ENCODE measurements at places on chromosomes 5 and 9. TPM values are rescaled to one million over a fixed set of nuclear protein-coding genes. Genes with fewer than 3 reads are reported as not detected.

DNA sequence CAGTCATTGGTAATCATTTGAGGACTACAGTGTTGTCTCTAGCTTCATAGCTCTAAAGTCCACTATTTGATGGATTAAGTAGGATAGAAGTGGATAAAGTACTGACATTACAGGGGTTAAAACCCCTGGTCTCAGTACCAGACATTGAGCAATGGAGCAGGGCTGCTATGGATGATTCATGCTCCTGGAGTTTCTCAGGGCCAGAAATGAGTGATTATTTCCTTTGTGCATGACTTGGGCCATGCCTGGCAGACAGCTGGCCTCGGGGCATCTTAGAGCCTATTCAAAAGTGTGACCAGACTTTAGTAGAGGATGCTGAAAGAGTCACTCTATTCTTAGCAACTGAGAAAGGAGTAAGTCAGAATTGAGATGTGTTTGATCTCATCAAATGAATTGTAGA, 350.7 kb upstream of the TLE4 start:
- no peak for DNase-seq
- no peak overlapping the region for H3K27ac ChIP-seq
- H3K4me3 ChIP-seq = no peak overlapping the region
- H3K27me3 ChIP-seq = no peaks in the 10 kb centered on the region

The ANXA2R gene
- 4.2 TPM for total RNA-seq

- no peak for DNase-seq
- H3K4me1 ChIP-seq = peaks cover 7% of the 10 kb centered on the region
- no peak overlapping the region for H3K27ac ChIP-seq
- H3K27me3 ChIP-seq = no peaks in the 10 kb centered on the region
- H3K36me3 ChIP-seq = no peaks in the 10 kb centered on the region
- H3K4me3 ChIP-seq = no peak overlapping the region
Measured at GRCh38 chr9:104068546-104068945, 25.6 kb upstream of the SMC2 start.

The GARIN3 gene
- not detected for total RNA-seq

The BTNL9 gene
- 9.6 TPM for total RNA-seq

- H3K4me1 ChIP-seq = peaks cover 63% of the 10 kb centered on the region
- no peak for DNase-seq
- H3K27me3 ChIP-seq = no peaks in the 10 kb centered on the region
- H3K4me3 ChIP-seq = no peak overlapping the region
Measured at GRCh38 chr9:78026416-78026815, 5.2 kb downstream of the GNAQ start.

The GRM6 gene
- not detected for total RNA-seq

The OBP2B gene
- total RNA-seq = not detected

GRCh38 chr5:95048628-95049027, 236.3 kb downstream of the MCTP1 start:
- no peak overlapping the region for H3K4me3 ChIP-seq
- no peaks in the 10 kb centered on the region for H3K27me3 ChIP-seq
- peaks cover 8% of the 10 kb centered on the region for H3K4me1 ChIP-seq

GRCh38 chr5:83227611-83228010, 150.3 kb downstream of the XRCC4 start:
- DNase-seq = no peak
- no peaks in the 10 kb centered on the region for H3K4me1 ChIP-seq
- H3K4me3 ChIP-seq = no peak overlapping the region
- H3K36me3 ChIP-seq = no peaks in the 10 kb centered on the region
- no peak overlapping the region for H3K27ac ChIP-seq
- H3K27me3 ChIP-seq = no peaks in the 10 kb centered on the region

- no peaks in the 10 kb centered on the region for H3K36me3 ChIP-seq
- H3K27me3 ChIP-seq = no peaks in the 10 kb centered on the region
- no peak overlapping the region for H3K4me3 ChIP-seq
- H3K27ac ChIP-seq = no peak overlapping the region
- no peak for DNase-seq
Measured at GRCh38 chr9:29775491-29775890, 2202.2 kb upstream of the C9orf72 start.

DNA sequence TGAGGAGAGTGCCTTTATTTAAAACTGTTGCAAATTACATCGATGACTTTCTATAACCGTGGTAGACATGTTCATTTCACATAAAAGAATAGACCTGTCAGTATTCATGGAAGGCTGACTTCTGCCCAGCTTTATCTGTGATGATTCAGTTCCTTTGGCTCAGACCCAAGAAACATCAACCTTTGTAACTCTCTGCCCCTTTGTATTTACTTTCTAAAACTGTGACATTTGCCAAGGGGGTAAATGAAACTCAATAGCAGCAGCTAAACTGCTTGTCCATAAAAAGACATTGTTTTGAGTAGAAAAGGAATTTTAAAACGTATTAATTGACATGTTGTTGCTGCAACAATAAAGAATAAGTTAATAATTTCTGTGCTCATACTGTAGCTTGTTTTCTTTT, 137.8 kb upstream of the ANKH start:
- peaks cover 25% of the 10 kb centered on the region for H3K4me1 ChIP-seq
- H3K27ac ChIP-seq = peak overlapping the region; percentile 67
- H3K4me3 ChIP-seq = no peak overlapping the region
- no peak for DNase-seq
- no peaks in the 10 kb centered on the region for H3K36me3 ChIP-seq

DNA sequence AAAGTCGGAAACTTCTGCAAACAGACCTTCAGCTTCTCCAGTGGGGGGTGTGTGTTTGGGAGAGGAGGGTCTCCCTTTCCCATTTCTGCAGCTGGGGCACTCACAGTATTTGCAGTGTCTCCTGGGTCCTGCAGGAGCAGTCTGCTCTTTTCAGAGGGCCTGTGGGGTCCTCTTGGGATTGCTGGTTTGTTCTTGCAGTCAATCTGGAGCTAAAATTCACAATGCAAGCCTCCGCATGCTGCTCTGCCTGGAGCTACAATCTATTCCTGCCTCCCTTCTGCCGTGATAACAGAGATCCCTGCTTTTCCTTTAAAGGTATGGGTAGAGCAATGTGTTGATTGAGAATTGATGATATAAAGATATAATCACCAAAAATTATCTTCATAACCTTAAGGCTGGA, 43.2 kb downstream of the ZNF462 start:
- peaks cover 2% of the 10 kb centered on the region for H3K4me1 ChIP-seq
- no peak overlapping the region for H3K4me3 ChIP-seq
- no peak overlapping the region for H3K27ac ChIP-seq
- DNase-seq = no peak
- no peaks in the 10 kb centered on the region for H3K27me3 ChIP-seq
- H3K36me3 ChIP-seq = no peaks in the 10 kb centered on the region

DNA sequence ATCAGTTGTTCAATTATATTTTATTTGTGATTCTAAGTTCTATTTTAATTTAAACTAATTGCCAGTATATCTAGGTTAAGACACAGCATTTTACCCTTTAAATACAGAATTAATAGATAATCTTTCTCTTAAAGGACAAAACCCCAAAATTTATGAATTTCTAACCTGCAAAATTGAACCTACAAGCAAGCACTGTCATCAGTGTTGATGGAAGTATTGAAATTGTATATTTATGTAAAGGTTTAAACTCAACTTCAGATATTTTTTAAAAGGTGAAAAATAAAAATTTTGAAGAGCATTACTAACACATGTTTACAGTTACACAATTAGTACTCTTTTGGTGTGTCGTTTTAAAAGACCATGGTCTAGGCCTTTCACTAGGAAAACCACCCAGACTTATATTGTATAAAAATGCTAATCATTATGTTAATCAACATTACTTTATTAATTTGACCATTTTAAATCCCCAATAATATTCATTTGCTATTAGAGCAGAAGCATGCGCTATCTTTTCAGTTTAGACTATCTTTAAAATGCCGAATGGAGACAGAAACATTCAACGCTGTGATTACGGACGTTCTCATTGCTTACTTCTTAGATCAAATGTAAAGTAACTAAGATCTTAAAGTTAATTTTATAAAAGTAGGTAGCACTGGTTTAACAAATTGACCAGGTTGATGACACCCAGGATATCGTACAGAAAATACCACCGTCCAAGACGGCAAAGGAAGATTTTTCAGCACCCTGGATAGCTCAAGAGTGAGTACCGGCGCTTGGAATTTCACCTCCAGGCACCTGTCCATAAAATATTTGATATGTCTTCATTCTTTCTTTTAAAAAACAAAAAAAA, 3.2 kb downstream of the OTP start:
- peaks cover 96% of the 10 kb centered on the region for H3K27me3 ChIP-seq
- no peak for DNase-seq
- H3K4me1 ChIP-seq = peaks cover 42% of the 10 kb centered on the region

DNA sequence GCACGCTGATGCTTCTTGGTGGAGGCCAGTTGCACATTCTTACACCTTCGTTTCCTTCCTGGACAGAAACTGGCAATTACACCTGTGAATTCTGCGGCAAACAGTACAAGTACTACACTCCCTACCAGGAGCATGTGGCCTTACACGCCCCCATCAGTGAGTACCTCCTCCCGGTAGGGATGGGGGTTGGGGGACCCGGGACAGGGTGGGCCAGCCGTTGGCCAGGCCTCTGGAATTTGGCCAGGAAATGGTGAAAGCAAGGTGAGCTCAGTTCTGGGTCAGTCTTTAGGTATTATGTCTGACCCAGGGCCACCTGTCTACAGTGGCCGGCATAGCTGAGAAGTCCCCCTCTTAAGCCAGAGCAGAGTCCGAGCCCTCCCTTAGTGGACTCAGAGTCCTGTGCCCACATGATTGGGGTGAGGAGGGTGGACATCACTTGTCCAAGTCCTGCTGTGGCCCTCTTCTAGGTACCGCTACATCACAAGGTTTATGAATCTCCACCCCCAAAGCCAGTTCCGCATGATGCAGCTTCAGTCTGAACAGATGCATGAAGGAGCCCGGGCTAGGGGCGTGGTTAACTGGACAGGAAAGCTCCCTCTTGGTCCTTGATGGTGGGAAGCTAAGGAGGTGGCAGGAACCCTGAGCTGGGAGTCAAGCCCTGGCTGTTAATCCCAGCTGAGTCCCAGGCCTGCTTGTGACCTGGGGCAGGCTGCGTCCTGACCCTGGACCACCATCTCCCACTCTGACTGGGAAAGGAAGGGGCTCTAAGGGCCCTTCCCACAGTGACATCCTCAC, 61.3 kb downstream of the AMBP start:
- H3K4me1 ChIP-seq = no peaks in the 10 kb centered on the region
- H3K27ac ChIP-seq = no peak overlapping the region
- peaks cover 32% of the 10 kb centered on the region for H3K36me3 ChIP-seq

The SPINK13 gene
- not detected for total RNA-seq

GRCh38 chr5:173290477-173291131, 37.6 kb downstream of the STC2 start:
- H3K36me3 ChIP-seq = no peaks in the 10 kb centered on the region
- H3K27ac ChIP-seq = no peak overlapping the region
- no peak overlapping the region for H3K4me3 ChIP-seq
- no peak for DNase-seq
- H3K27me3 ChIP-seq = no peaks in the 10 kb centered on the region
- H3K4me1 ChIP-seq = peaks cover 20% of the 10 kb centered on the region

GRCh38 chr9:78158286-78158685, 77.6 kb upstream of the CEP78 start:
- no peak overlapping the region for H3K4me3 ChIP-seq
- no peaks in the 10 kb centered on the region for H3K4me1 ChIP-seq

The S100Z gene
- total RNA-seq = not detected

GRCh38 chr9:97758334-97758916, 61.3 kb upstream of the XPA start:
- H3K4me1 ChIP-seq = no peaks in the 10 kb centered on the region
- no peak overlapping the region for H3K27ac ChIP-seq
- no peak overlapping the region for H3K4me3 ChIP-seq
- no peak for DNase-seq
- no peaks in the 10 kb centered on the region for H3K27me3 ChIP-seq

DNA sequence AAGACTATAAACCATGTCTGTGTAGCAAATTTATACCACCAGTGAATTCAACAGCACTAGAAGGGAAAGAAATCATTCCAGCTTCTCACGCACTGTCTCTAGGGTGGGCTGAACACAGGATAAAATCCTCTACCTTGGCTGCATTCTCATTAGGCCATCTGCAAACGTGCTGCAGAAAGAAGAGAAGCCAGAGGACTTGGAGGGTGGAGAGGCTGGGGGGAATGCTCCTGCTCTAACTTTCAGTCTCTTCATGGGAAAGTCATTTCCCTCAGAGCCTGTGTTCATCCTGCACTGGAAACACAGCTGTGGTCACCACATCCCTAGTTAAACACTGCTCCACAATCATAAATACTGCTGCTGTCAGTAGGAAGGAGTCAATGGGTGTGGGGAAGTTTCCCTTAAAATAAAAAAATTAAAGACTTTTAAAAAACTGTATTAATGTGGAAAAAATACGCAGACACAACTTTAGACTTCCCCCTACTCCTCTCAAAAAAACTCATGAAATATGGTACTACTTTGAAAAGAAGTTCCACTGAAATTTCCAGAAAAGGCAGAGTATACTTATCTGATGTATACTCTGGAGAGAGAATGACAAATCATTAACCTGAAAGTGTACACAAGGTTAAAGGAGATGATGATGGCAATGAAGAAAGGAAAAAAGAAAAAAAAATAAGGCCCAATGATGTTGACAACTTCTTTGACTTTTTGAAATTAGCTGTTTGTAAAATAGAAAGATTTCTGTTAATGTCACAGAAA, 46.8 kb downstream of the LHFPL2 start:
- no peaks in the 10 kb centered on the region for H3K27me3 ChIP-seq
- DNase-seq = no peak
- peaks cover 67% of the 10 kb centered on the region for H3K4me1 ChIP-seq
- H3K27ac ChIP-seq = peak overlapping the region; percentile 70
- no peaks in the 10 kb centered on the region for H3K36me3 ChIP-seq

GRCh38 chr5:147832541-147832940, 1.1 kb upstream of the SPINK1 start:
- H3K36me3 ChIP-seq = no peaks in the 10 kb centered on the region
- no peaks in the 10 kb centered on the region for H3K4me1 ChIP-seq
- DNase-seq = no peak
- H3K27me3 ChIP-seq = no peaks in the 10 kb centered on the region

DNA sequence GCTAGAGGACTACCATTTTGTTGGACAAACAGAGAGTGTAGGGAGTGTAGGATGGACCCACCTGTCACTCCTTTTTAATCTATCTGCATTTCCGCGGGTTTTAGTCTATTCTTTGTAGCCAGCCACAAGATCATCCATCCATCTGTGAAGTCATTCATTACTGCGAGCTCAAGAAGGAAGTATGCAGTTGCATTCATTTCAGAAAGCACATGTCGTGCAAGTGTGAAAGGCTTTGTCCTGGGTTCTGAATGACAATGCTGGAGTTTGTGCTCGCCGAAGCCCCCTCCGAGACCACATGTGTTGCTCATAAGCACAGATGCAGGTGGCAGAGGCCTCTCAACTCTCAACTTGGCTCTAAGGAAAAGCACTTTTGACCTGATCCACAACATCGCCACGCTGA, 70.3 kb upstream of the BASP1 start:
- no peak for DNase-seq
- no peaks in the 10 kb centered on the region for H3K4me1 ChIP-seq
- H3K27me3 ChIP-seq = no peaks in the 10 kb centered on the region
- H3K27ac ChIP-seq = no peak overlapping the region
- H3K36me3 ChIP-seq = no peaks in the 10 kb centered on the region
